ENCODE measurements at places on chromosomes 3 and 15.
A peak's percentile ranks its signal among the peaks of the same experiment; 100 is the strongest.

- DNase-seq: no peak
These were observed 6.4 kb upstream of the RARRES1 start for GRCh38 chr3:158738653-158739052.

DNA sequence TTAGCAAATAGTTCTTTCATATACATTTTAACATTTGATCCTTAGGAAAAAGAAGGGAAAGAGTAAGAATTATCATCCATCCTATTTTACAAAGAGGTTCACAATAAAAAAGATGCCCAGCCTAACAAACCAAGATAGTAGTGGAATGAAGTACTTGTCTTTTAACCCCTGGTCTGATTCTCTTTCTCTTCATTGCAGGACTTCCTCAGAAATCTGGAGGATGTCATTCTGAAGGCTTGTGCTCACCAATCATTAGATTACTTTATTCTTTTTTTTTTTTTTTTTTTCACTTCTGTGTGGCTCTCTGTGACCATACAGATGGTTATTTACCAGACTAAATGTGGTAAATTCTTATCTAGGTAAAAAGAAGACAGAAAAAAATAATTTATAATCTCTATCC is 7.0 kb downstream of the HDGFL3 start:
- peak; percentile 18 for DNase-seq

- no peak for DNase-seq
These were observed 132.2 kb upstream of the TBC1D5 start for GRCh38 chr3:17874636-17875035.

DNA sequence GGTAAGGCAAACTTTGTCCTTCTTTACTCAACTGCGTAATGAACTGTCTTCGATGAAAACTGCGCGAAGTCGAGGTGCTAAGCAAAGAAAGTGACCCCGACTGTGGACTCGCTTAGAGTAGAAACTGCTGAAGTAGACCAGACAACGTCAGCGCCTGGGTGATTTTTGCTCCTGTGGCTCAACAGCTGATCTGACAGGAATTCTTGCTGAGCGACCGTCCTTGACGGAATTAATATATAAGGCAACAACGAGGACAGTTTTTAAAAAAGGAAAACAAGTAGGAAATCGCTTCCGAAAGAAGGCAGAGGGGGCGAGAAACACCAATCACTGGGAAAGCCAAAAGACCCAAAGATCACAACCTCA is 541 bp downstream of the RPS27L start:
- DNase-seq: peak; percentile 59

DNA sequence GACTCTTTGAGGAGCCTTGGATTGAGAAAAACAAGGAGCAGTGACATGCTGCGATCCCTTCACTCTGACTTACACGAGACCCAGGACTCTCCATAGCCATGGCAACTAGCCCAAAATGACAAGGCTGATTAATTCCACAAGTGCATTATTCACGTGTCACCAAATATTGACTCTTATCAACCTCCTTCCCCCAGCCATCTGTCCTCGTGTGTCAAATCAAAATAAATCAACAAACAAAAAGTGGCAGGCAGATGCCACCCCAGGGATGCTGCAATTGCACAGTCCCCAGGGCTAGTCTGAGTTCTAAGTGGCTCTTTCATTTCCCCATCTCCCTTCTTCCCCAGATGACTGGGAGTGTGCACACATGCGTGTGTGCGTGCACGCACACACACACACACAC is 104.9 kb downstream of the AQP9 start:
- DNase-seq: no peak

- no peak for DNase-seq
These were observed 13.2 kb downstream of the AAGAB start for GRCh38 chr15:67241132-67241855.

DNA sequence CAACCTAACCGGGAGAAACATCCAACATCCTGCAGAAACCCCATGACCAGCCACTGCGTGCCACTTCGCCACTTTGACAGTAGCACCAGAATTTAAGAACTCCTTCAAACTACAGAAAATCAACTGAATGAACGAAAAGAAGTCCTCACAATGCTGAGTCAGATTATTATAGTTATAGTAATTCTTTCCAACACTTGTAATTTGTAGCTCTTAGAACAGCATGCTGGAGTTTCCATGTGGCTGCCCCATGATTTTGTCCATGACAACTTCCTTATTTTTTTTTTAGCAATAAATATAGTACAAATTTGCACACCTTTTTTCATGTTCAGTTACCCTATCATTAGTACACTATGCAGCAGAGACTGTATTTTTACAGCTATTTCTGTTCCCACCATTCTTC is 26.1 kb upstream of the SSR3 start:
- DNase-seq: no peak

- no peak for DNase-seq
These were observed 370.3 kb upstream of the TPM1 start for GRCh38 chr15:62672268-62672667.

GRCh38 chr15:89870006-89870405 is 23.8 kb downstream of the AP3S2 start:
- DNase-seq: no peak

DNA sequence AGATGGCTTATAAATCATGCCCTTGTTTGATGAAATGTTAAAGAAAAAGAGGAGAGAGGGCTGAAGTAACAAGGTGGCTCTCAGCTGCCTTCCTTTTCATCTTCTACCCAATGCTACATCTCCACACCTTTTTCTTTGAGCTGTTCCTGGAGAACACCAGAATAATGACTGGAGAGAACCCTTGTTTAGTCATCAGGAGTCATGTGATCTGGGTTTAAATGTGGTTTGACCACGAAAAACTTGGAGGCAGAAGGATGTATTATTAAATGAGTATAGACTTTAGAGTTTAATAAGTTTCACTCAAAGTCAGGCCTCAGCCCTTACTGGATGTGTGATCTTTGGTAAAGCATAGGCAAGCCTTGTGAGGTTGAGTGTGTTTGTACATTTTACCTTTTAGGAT is 230.3 kb upstream of the TBL1XR1 start:
- DNase-seq: peak; percentile 59

- DNase-seq: no peak
These were observed 67.8 kb upstream of the ATP10A start for GRCh38 chr15:25930931-25931330.

DNA sequence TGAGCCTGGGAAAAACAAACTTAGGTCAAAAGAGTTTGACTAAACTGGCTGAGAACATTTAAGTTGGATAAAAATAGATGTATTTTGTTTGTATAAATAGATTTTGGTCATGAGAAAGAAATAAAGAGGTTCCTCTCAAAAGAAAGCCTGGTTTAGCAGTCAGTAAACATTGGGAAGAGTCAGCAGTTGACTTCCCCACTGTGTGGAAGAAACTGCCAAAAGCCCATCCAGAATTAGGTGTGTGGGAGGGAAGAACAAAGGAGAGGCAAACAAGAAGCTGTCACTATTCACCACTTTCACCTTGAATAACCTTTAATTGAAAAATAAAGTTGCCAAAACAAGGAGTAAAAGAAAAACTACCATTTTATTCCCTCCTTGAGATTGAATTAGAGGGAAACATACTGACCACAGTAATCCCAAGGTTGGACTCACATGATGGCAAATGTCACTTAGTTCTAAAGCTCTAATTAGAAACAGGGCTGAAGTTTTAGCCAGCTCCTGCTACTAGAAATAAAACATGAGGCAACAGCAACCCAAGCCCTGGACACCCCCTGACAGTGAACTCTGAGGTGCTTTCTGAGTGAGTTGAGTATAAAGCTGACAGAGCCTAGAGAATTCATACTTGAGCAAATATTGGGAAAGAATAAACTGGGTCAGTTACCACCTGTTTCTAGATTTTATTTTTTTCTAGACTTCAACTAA is 139.3 kb downstream of the SERPINI1 start:
- peak; percentile 12 for DNase-seq

DNA sequence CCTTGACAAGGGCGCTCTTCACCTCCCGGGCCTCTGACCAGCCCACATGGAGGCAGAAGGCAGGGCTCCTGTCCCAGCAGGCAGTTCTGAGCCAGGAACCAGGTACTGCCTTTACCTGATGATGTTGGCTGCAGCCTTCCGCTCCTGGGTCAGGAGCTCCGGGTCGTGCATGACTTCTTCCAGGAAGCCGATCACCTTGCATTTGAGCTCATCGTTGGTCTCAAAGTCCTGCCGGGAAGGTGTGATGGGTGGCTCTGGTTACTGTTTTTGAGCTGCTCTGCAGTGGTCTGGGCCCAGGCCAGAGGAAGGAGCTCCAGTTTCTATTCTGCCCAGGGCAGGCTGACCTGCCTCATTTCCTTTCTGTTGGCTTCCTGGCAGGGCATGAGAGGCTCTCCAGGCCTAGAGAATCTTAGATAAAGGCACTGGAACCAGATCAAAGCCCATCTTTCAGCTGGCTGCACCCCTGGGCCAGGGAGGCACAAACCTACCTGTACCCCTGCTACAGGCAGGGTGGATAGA is 53.2 kb upstream of the CTSH start:
- no peak for DNase-seq

- no peak for DNase-seq
These were observed 352.1 kb downstream of the SHQ1 start for GRCh38 chr3:72496051-72496670.

GRCh38 chr15:48112242-48112641 is 8.5 kb upstream of the SLC24A5 start:
- peak; percentile 49 for DNase-seq

- DNase-seq: no peak
These were observed 3.5 kb downstream of the EIF4E3 start for GRCh38 chr3:71721651-71722157.

GRCh38 chr3:15808679-15809310 is 11.0 kb upstream of the ANKRD28 start:
- DNase-seq: no peak

GRCh38 chr3:117306299-117306698 is 596.7 kb downstream of the TUSC7 start:
- DNase-seq: no peak

- no peak for DNase-seq
These were observed 41.9 kb downstream of the ACAA1 start for GRCh38 chr3:38094999-38095398.

DNA sequence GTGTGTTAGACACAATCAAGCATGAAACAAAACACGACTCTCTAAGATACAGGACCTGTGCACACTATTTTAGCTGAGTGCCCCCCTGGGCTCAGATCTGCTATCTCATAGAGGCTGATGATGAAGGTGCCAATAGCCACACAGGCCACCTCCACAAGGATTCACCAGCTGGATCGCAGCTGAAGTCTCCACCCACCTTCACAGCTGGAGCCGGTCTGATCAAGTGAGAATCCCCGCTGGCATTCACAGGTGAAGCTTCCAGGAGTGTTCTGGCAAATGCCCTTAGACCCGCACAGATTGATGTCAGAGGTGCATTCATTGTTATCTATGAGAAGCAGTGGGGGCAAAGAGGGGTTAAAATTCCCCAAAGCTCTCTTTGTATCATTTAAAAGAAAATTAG is 90.1 kb downstream of the DUT start:
- no peak for DNase-seq

DNA sequence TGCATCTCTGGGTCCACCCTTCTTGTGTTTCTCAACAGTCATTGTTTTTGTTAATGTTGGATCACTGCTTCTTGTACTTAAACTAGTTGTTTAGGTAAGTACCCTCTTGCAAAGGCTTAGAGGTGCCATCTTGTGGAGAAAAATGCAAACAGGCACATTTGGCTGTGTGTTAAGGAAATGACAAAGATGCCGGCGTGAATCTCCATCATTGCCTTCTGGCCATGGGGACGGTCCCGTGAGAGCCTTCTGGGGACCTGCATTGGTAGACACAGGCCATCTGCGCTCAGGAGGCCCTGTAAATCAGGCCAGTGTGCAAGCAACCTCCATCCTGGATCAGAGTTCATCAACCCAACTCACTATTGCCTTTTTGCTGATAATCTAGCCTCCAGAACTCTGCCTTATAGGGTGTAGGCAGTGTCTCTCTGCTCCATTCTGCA is 158.6 kb upstream of the NR2E3 start:
- DNase-seq: peak; percentile 79

- peak; percentile 57 for DNase-seq
These were observed 15.1 kb downstream of the DUSP7 start for GRCh38 chr3:52041118-52041731.

Measured in astrocyte of the hippocampus (primary cell).